Activated CD4-positive, alpha-beta memory T cell treated with anti-CD3 and anti-CD28 coated beads, Interleukin-2, amount 10 ng/mL, durations not matched to agents 7 days and 5 days (primary cell): ENCODE measurements at places on chromosomes 3 and 15.

- H3K4me3 ChIP-seq = peak overlapping the region; percentile 3
- no peak overlapping the region for H3K27ac ChIP-seq
- H3K4me1 ChIP-seq = peaks cover 16% of the 10 kb centered on the region
- DNase-seq = no peak
- H3K27me3 ChIP-seq = peaks cover 51% of the 10 kb centered on the region
Measured at GRCh38 chr3:123026565-123027291, 835 bp downstream of the SEMA5B start.

- H3K36me3 ChIP-seq = no peaks in the 10 kb centered on the region
- H3K4me1 ChIP-seq = no peaks in the 10 kb centered on the region
- no peak overlapping the region for H3K27ac ChIP-seq
- no peak overlapping the region for H3K4me3 ChIP-seq
Measured at GRCh38 chr3:162945626-162946025, 1449.0 kb downstream of the OTOL1 start.

GRCh38 chr3:124669470-124669869 is 60.8 kb upstream of the UMPS start:
- no peaks in the 10 kb centered on the region for H3K27me3 ChIP-seq
- H3K4me3 ChIP-seq = no peak overlapping the region
- no peak for DNase-seq
- H3K4me1 ChIP-seq = peaks cover 15% of the 10 kb centered on the region

DNA sequence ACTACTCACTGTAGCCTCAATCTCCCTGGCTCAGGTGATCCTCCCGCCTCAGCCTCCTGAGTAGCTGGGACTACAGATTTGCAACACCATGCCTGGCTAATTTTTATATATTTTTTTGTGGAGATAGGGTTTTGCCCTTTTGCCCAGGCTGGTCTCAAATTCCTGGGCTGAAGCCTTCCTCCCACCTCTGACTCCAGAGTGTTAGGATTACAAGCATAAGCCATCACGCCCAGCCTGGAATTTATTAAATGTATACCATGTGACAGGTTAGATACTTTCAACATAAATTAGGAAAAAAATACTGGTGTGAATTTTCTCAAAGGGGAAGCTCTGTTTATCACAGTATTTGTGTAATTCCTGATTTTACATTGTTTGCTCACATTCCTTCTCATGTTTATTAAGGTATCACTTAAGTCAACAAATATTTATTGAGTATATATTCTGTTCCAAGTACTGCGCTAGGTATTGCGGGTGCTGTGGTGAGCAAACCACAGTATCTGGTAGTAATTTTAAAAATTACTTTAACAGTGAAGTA is 24.8 kb downstream of the PPP4R2 start:
- H3K27me3 ChIP-seq = no peaks in the 10 kb centered on the region
- peaks cover 36% of the 10 kb centered on the region for H3K4me1 ChIP-seq
- peaks cover 26% of the 10 kb centered on the region for H3K36me3 ChIP-seq
- no peak for DNase-seq

- no peak overlapping the region for H3K27ac ChIP-seq
- no peaks in the 10 kb centered on the region for H3K4me1 ChIP-seq
- DNase-seq = no peak
Measured at GRCh38 chr3:8873740-8874139, 89.5 kb downstream of the RAD18 start.

DNA sequence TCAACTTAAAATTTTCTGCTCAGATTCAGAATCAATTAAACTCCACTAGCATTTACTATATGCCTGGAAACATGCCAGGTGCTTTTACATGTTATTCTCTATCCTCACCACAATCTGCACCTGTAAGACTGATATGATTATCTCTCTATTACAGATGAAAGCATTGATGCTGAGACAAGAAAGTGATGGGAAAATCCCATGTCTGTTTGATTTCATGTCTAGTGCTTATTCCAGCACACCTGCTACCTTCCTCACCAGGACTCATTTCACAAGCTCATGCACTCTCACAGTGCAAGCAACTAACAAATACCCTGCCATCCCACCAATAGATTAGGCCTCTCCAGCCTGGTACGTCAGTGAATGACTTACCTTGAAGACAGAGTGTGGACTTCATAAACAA is 25.0 kb upstream of the BCL6 start:
- H3K4me3 ChIP-seq = no peak overlapping the region
- no peaks in the 10 kb centered on the region for H3K27me3 ChIP-seq
- H3K4me1 ChIP-seq = peaks cover 41% of the 10 kb centered on the region
- H3K27ac ChIP-seq = peak overlapping the region; percentile 33

DNA sequence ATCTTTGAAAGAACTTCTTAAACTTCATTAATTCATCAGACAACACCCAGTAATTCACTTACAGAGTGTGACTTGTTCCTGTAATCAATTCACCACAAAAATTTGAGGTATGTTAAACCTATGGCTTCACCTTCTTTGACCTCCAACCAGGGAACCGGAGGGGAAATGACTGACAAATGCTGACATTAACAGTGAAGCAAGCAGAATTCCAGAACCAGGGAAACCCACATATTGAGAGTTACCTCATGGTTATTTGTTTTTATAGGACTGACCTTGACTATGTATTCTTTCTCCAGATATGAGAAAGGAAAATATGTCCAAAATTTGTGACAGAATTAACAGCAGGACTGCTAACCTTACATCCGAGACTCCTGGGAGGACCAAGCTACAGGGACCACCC is 2.7 kb downstream of the P3H2 start:
- H3K36me3 ChIP-seq = no peaks in the 10 kb centered on the region
- peaks cover 6% of the 10 kb centered on the region for H3K4me1 ChIP-seq
- H3K4me3 ChIP-seq = no peak overlapping the region
- H3K27ac ChIP-seq = no peak overlapping the region

DNA sequence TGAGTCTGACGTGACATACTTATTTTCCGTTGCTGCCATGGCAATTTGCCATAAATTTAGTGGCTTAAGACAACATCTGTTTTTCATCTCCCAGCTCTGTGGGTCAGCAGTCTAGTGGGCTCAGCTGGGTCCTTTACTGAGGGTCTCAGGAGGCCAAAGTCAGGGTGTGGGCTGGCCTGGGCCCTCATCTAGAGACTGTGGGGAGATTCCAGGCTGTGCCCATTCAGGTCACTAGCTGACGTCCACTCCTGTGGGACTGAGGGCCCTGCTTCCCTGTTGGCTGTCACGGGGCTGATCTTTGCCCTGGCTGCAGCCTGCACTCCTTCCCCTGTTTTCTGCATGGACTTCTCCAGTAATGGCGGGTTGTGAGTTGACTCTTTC is 19.1 kb downstream of the FGD5 start:
- H3K27ac ChIP-seq = no peak overlapping the region
- no peak for DNase-seq
- H3K27me3 ChIP-seq = peaks cover 42% of the 10 kb centered on the region

DNA sequence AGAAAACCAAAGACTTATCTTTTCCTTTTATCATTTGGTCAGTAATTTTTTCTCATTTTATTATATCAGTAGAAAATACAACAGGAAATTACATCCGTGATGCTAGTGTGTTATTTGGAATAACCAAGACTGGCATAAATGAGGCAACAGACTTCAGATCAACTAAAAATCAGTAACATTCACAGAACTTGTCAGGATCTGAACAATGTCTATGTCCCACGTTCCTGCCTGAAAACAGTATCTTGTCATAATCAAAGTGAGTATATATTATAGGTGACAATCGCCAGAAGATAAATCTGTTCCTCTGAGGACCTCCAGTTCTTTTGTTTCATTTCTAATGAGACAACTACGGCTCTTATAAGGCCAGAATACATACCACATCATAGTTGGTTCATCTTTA is 41.8 kb downstream of the MYH15 start:
- no peak for DNase-seq
- no peak overlapping the region for H3K4me3 ChIP-seq
- peaks cover 5% of the 10 kb centered on the region for H3K4me1 ChIP-seq
- H3K27ac ChIP-seq = no peak overlapping the region
- no peaks in the 10 kb centered on the region for H3K27me3 ChIP-seq
- H3K36me3 ChIP-seq = no peaks in the 10 kb centered on the region

GRCh38 chr15:60584355-60584998 is 105.5 kb upstream of the ICE2 start:
- peaks cover 95% of the 10 kb centered on the region for H3K4me1 ChIP-seq
- H3K27me3 ChIP-seq = no peaks in the 10 kb centered on the region
- H3K4me3 ChIP-seq = peak overlapping the region; percentile 52
- H3K27ac ChIP-seq = peak overlapping the region; percentile 96
- DNase-seq = peak; percentile 42

DNA sequence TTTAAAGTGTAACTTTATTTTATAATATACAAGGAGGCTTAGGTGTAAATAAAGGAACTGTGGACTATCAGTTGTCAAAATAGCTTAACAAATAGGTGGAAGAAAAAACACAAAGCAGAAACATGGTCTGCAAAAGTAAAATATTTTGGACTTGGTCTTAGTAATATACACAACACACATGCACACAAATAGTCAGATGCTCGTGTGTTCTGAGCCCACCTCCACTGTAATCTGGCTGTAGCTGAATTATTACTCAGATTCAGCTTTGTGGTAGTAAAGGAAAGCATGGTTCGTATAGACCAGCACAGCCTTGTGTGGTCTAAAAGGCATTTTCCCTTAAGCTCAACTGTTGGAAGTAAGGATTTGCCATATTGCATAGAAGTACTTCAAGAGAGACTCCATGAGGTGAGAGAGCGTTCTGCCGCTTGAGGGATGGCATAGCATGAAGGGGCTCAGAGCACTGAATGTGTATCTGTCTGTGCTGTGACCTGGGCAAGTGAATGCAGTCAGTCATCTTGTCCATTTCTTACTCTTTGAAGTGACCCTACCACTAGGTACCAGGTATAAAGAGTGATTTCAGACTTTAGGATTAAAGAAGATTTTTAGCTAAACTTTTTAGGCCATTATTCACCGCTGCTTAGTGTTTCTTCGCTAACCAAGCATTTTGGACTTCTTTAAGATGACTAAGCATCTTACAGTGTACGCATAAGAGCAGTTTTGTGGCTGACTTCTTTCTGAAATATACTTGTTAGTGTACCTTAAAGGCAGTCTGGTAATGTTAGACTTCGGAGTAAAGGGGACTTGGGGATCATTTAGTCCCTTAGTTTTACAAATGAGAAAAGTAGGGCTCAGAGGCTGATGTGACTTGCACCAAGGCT is 15.2 kb downstream of the TPM1 start:
- H3K27ac ChIP-seq = no peak overlapping the region
- H3K27me3 ChIP-seq = no peaks in the 10 kb centered on the region
- peaks cover 7% of the 10 kb centered on the region for H3K36me3 ChIP-seq

DNA sequence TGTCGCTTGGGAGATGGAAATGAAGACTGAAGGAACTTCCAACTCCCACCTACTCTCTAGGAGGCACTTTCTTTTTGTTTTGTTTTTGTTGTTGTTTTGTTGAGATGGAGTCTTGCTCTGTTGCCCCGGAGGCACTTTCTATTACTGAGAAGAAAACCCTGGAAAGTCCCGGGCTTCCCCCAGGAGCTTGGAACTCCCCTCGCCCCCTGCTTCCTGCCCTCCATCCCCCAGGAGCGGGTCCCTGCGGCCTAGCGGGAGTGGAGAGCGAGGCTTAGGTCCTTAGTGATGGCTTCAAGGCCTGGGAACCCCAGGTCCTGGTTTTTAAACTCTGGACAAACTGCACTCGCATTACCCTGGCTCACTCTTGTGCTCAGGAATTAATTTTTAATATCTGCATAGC is 195.7 kb downstream of the OCA2 start:
- no peaks in the 10 kb centered on the region for H3K27me3 ChIP-seq
- DNase-seq = no peak
- no peak overlapping the region for H3K4me3 ChIP-seq
- H3K4me1 ChIP-seq = no peaks in the 10 kb centered on the region

- H3K4me3 ChIP-seq = no peak overlapping the region
- no peaks in the 10 kb centered on the region for H3K36me3 ChIP-seq
- no peaks in the 10 kb centered on the region for H3K27me3 ChIP-seq
- DNase-seq = no peak
- H3K4me1 ChIP-seq = no peaks in the 10 kb centered on the region
Measured at GRCh38 chr3:70554170-70554569, 241.7 kb upstream of the MDFIC2 start.

- DNase-seq = no peak
- H3K4me3 ChIP-seq = no peak overlapping the region
- H3K4me1 ChIP-seq = no peaks in the 10 kb centered on the region
- no peak overlapping the region for H3K27ac ChIP-seq
Measured at GRCh38 chr3:150292891-150293290, 115.2 kb upstream of the TSC22D2 start.

- no peak overlapping the region for H3K4me3 ChIP-seq
- no peak overlapping the region for H3K27ac ChIP-seq
- no peaks in the 10 kb centered on the region for H3K36me3 ChIP-seq
- no peaks in the 10 kb centered on the region for H3K27me3 ChIP-seq
- DNase-seq = no peak
Measured at GRCh38 chr3:57961828-57962447, 46.3 kb upstream of the FLNB start.

GRCh38 chr3:189995129-189995528 is 125.6 kb downstream of the P3H2 start:
- no peak overlapping the region for H3K4me3 ChIP-seq
- no peak for DNase-seq
- H3K27me3 ChIP-seq = peaks cover 4% of the 10 kb centered on the region
- no peaks in the 10 kb centered on the region for H3K4me1 ChIP-seq
- no peak overlapping the region for H3K27ac ChIP-seq

DNA sequence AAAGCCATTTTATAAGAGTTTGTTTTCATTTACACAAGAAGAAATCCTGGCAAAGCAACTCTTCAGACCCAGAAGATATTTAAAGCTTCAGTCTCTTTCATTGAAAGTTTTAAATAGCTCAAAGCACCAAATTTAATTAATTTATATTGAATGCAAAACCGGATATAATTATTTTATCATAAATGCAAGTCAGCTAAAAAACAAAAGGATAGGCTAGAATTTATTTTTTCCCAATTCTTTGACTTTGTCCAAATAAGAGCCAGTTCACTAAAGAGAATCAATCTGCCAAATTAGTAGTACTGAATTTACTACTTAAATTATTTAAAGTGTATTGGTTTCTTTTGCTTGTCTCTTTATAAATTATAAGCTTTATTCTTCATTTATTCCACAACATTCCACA is 101.5 kb downstream of the ZNF385D start:
- no peaks in the 10 kb centered on the region for H3K4me1 ChIP-seq
- H3K36me3 ChIP-seq = no peaks in the 10 kb centered on the region
- no peaks in the 10 kb centered on the region for H3K27me3 ChIP-seq
- no peak overlapping the region for H3K27ac ChIP-seq
- no peak for DNase-seq

GRCh38 chr3:30847592-30847991 is 46.9 kb downstream of the GADL1 start:
- no peak overlapping the region for H3K27ac ChIP-seq
- peaks cover 4% of the 10 kb centered on the region for H3K4me1 ChIP-seq
- no peak for DNase-seq
- H3K36me3 ChIP-seq = no peaks in the 10 kb centered on the region
- H3K4me3 ChIP-seq = no peak overlapping the region
- H3K27me3 ChIP-seq = no peaks in the 10 kb centered on the region

- no peak overlapping the region for H3K27ac ChIP-seq
- no peak overlapping the region for H3K4me3 ChIP-seq
- peaks cover 10% of the 10 kb centered on the region for H3K27me3 ChIP-seq
- no peaks in the 10 kb centered on the region for H3K36me3 ChIP-seq
Measured at GRCh38 chr3:42505849-42506410, 3.5 kb downstream of the VIPR1 start.
